Fibroblast of skin of right biceps (primary cell): ENCODE measurements at places on chromosomes 13 and 19.

GRCh38 chr13:75470676-75471075 lies 11.3 kb downstream of the TBC1D4 start:
- DNase-seq = no peak

DNA sequence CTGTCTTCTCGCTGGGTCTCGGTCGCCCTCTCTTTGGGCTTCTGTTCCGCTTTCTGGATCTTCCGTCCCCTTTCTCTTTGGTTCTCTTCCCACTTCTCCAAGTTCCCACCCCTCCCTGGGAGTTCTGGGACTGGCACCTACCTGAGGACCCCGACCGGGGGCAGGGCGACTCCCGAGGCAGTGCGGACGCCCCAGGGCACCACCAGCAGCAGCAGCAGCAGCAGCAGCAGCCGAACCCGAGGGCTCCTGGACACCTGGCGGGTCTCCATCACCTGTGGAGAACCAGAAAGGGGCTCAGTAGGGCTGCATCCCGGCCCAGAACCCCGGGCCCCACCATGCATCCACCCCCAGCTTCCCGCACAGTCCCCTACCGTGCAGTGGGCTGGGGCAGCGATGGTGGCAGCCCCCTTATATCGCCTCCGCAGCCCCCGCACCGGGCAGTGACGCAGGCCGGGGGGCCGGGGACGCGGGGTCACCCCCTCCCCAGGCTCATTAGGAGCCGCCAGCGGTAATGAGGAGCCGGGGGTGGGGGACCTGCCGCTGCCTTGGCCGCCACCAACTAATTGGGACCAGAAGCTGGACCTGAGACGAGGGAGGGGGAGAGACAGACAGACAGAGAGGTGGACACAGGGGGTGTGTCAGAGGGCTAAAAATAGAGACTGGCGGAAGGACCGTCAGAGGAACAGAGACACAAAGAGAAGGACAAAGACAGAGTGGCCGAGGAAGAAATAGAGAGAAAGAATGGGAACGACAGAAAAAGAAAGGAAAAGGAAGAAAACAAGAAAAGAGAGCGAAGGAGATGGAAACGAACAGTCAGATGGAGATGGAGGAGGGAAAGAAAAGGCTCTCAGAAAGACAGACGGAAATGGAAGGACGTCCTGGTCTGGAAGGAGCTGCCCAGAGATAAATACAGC lies at the start of gene PTH2:
Gene PTH2, minus strand, starts transcription at position 371 of the 914 bp plus-strand sequence. Its CDS starts 102 bp downstream, at position 269.
- DNase-seq = no peak

DNA sequence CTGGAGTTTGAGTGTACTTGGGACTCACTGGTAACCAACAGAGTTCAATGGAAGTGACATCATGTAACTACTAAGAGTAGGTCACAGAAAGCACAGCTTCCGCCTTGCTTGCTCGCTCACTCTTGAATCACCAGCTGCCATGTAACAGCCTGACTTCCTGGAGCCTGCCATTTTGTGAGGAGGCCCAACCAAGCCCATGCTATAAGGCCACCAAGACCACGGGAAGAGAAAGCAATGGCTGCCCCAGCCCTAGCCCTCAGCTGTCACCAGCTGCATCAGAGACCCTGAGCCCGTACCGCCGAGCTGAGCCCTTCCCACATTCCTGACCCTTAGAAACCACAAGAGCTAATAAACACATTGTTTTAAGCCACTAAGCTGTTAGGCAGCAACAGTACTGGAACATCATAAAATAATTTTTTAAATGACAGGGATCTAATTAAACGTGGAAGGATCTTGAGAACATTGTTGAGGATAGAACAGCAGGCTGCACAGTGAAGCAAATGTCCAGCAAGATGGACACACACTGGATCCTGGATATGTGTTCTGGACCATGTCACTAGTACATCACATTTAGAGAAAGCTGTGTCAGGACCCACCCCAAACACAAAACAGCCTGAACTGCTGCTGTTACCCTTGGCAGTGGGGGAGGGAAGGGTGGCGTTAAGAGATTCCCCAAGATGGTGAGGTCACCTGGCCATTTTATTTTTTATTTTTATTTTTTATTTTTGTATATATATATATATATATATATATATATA lies 21.7 kb upstream of the LDLR start:
- DNase-seq = no peak

- no peak for DNase-seq
Observed at GRCh38 chr19:46201454-46202310, 27.9 kb upstream of the IGFL1 start.

GRCh38 chr13:25939961-25940687 lies 111.7 kb downstream of the SHISA2 start:
- no peak for DNase-seq

GRCh38 chr13:113305208-113305607 lies 8.2 kb downstream of the LAMP1 start:
- DNase-seq = no peak

- DNase-seq = no peak
Observed at GRCh38 chr19:43606569-43607229, 5.2 kb upstream of the SRRM5 start.

- DNase-seq = peak; percentile 96
Observed at GRCh38 chr13:39527961-39528660, 74.9 kb downstream of the LHFPL6 start.

DNA sequence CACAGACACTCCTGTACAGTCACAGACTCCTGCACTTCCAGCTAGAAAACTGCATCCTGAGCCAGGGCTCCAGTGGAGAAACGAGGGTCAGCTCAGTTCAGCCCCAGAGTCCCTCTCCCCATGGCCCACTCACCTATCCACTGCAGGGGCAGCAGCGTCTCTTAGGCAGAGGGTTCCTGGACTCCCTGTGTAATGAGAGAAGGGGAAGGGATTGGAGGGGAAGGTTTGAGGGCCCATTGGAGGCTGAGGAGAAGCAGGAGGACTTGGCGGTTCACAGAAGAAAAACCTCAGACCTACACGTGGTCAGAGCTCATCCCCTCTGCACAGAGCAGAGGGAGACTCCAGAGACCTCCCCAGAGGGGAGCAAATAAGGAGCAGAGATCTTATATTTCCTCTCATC lies 9.2 kb upstream of the CEACAM18 start:
- no peak for DNase-seq

- no peak for DNase-seq
Observed at GRCh38 chr13:50991579-50992521, 82.3 kb downstream of the RNASEH2B start.

DNA sequence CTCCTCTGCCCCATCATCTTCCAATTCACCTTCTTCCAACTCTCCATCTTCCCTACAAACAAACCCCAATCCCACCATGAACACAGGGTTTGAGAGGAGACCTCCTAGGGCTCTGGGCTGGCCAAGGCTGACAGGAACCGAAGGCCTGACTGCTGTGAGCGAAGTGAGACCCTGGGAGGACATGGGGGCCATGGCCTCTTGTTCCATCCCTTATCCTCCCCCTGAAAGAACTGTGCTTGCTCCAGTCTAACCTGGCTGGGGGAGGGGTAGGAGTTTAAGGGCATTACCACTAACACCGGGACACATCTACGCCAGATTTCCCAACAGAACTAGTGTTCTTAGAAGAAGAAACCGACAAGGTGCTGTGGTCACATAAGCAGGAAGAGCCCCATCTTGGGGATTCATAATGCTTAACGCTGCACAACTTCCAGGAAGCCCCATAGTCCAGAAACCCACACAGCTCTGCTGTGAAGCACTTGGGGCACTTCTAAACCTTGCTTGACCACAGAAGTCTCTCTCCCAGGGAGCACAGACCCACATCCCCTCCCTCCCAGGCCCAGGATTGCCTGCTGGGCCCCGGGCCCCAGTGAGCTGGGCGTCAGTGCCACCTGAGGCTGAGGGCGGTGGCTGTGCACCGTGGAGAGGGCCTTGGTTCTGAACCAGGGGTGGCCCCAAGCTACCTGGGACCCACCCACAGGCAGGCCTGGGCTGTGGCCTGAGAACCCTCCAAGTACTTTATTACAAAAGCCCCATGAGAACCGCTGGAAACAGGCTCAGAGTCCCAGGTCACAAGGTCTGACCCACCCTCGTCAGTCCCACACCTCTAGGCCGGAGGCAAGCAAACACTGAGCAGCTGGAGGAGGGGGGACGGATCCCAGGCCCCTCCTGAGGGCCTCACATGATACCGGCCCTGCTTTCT lies 18.8 kb downstream of the ZC3H4 start:
- DNase-seq = no peak

GRCh38 chr19:4640247-4641000 lies 1.1 kb downstream of the TNFAIP8L1 start:
- DNase-seq = no peak

DNA sequence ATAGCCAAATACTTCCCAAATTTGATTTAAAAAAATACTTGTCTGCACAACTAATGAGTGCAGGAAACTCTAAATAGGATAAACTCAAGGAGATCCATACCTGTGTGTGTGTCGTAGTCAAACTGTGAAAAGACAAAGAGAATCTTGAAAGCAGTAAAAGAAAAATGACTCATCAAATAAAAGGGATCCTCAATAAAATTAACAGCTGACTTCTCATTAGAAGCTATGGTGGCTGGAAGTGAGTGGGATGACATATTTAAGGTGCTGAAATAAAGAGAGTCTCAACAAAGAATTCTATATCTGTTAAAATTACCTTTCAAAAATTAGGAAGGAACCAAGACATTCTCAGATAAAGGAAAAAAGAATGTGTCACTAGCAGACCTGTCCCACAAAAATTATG lies 13.7 kb downstream of the RNASEH2B start:
- no peak for DNase-seq
